ENCODE measurements at places on chromosomes 4 and X. TPM values are rescaled to one million over a fixed set of nuclear protein-coding genes. Genes with fewer than 3 reads are reported as not detected.

DNA sequence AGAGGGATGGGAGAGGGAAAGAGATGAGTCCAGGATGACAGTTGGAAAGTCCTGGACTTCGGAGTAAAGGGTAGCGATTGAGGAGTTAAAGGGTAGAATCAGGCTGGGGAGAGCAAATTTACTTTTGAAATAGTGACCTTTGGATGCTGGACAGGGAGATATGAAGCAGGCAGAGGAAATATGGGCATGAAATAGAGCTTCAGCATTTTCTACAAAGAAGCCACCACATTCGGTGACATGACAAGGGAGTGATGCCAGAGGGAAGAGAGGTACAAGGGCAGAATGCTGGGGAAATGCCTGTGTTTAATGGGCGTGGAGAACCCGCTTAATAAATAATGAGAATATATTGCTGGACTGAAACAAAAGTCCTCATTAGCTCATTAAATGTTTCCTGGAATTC, 92.7 kb downstream of the TBL1X start:
- DNase-seq: no peak

DNA sequence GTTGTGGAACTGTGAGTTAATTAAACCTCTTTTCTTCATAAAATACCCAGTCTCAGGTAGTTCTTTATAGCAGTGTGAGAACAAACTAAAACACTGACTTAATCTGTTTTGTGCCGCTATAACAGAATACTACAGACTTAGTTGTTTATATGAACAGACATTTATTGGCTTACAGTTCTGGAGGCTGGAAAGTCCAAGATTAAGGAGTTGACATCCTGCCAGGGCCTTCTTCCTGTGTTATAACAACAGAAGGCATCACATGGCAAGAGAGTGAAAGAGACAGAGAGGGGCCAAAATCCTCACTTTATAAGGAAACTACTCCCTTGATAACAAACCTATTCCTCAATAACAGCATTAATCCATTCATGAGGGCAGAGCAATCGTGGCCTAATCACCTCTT, 42.5 kb upstream of the KCNIP4 start:
- no peak for DNase-seq

GRCh38 chrX:10360116-10360515, 203.3 kb downstream of the CLCN4 start:
- DNase-seq: no peak

GRCh38 chr4:158729716-158730559, 6.7 kb upstream of the PPID start:
- DNase-seq: peak; percentile 45

DNA sequence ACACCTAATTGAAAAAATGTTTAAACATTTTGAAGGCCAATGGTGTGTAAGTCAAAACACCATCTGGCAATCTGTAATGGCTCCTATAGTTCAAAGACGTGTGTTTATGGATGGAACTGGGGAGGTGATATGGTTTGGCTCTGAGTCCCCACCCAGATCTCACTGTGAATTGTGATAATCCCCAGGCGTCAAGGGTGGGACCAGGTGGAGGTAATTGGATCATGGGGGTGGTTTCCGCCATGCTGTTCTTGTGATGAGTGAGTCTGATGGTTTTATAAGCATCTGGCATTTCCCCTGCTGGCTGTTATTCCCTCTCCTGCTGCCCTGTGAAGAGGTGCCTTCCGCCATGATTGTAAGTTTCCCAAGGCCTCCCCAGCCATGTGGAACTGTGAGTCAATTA, 52.2 kb downstream of the ADRA2C start:
- DNase-seq: no peak

DNA sequence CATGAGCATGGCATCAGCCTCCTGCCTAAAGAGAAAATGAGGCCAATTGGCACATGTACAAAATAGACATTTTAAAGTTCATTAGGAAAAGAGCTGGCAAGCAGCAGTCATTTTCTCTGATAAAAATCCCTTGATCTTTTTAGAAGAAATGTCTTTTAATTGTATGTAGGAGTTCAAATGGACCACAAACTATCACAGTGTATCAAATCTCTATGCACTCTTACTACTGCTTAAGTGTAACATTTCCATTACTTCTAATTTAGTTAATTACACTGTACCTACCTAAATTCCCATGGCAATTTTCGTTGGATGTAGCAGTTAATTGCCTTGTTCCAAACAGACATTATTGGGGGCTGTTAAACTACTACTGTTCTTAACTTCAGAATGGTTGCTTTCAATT, 233.7 kb upstream of the TECRL start:
- DNase-seq: no peak

DNA sequence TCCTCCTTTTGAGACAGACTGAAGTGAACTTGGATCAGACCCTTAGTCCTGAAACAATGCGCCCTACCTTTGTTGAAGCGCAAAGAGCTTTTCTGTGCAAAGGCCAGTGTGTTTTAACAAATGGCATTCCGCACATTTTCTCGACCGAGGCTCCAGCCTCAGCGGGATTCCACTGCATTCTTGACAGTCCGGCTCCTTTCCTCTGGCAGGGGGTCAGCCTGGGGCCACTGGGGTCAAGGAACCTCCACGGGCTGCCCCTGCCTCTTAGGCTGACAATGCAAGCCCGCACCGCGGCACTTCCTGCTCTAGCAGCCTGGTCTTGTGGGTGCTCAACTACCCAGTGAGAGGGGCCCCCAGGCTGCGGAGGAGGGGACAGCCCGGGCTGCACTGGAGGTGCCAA, 47.2 kb upstream of the TFDP3 start:
- no peak for DNase-seq

DNA sequence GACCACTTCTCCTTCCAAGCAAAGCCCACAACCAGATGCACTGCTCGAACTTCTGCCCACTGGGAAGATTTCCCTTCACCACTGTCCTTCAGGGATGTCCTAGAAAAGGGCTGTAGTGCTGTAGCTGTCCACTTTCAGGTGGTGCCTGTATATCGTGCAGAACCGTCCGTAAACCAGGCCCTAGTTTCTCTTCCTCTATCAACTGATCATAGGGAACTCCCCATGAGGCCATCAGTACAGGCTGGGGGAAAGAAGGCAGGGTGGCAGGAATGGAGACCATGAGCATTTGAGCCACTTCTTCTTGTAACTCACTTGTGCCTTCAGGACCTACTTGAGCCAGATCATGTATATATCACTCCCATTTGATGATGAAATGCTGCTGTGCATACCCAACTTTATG, 57.3 kb upstream of the FAM9B start:
- DNase-seq: no peak

DNA sequence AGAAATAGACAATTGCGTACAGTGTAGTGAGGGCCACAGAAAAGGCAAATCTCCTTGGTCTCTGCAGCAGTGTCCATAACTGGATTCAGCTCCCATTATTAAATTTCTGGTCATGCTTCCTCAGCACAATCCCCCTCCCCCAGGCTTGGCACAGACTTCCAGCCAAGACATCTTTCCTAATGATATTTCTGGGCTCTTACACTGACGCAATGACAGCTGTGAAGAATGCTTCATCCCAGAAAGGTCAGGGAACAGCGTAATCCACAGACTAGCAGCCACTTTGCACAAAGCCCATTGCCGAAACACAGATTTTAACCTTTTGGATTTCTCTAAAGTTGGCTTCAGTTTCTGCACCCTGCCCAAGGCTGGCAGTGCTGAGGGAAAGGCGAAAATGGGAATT, 597.6 kb upstream of the CPEB2 start:
- DNase-seq: no peak

GRCh38 chrX:101287402-101287801, 3.7 kb downstream of the TAF7L start:
- peak; percentile 25 for DNase-seq

- no peak for DNase-seq
Measured at GRCh38 chr4:7320206-7320797, 114.4 kb downstream of the PSAPL1 start.

DNA sequence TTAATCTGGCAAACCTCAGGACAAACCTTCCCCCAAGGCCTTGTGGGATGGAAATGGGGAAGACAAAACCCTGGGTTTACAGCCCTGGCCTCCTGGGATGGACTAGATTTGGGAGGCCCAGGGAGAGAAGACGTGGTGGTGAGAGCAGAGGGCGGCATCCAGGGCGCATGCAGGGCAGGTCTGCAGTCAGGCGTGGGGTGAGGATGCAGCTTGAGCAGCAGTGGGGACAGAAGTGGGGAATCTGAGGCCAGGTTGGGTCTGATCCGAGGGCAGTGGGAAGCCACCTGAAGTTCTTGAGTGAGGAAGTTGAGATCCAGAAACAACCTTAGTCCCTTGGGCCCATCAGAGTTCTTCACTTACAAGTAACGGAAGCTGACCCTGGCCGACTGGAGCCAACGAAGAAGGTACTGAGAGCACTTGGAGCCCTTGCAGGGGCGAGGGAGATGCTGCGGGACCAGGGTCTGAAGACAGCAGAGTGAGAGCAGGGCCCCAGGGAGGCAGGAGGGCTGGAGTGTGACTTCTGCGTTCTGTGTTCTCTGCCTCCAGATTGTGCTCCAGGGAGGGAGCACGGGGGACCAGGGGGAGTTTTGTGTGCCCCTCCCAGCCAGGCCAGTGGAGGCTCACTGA, 42.0 kb upstream of the GPR78 start:
- no peak for DNase-seq

GRCh38 chrX:134624046-134624430, 34.2 kb downstream of the PLAC1 start:
- DNase-seq: no peak

DNA sequence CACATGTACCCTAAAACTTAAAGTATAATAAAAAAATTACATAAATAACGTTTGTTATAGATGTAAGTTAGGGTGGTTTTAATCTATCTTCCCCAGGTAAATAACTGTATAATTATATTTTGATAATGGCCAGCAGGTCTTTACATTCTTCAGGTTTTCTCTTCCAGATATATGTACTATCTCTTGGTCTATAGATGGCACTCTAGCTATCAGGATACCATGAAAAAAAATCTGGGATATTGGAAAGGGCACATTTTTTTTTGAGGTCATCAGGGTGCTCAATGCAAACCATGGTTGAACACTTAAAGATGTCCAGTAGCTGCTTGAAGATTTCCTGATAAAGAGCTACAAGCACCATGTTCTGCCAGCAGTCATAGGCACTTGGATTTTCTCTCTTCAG, 15.6 kb upstream of the ADH4 start:
- DNase-seq: no peak

DNA sequence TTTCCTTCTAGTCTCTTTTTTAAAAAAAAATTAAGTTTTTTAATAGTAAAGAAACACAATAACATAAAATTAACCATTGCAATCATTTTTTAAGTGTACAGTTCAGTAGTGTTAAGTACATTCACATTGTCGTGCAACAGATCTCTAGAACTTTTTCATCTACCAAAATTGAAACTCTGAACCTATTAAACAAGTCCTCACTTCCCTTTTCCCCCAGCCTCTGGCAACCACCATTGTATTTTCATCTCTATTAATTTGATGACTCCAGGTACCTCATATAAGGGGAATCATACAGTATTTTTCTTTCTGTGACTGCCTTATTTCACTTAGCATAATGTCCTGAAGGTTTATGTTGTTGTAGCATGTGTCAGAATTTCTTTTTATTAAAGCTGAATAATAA, 31.8 kb downstream of the MSL3 start:
- no peak for DNase-seq

GRCh38 chr4:114384629-114385028, 214.0 kb upstream of the UGT8 start:
- DNase-seq: no peak

- DNase-seq: no peak
Measured at GRCh38 chrX:95889279-95889678, 795.4 kb upstream of the DIAPH2 start.

Gene S100P
- total RNA-seq: 0.17 TPM

Gene GUCY1B1
- 4.0 TPM for total RNA-seq

Gene AADAT
- 5.5 TPM for total RNA-seq

Gene GATA1
- total RNA-seq: not detected

Gene ARHGAP6
- total RNA-seq: not detected

Gene FGF5
- 2.9 TPM for total RNA-seq

Gene TCEAL5
- total RNA-seq: not detected
